ENCODE measurements at places on chromosomes 2 and 18.

DNA sequence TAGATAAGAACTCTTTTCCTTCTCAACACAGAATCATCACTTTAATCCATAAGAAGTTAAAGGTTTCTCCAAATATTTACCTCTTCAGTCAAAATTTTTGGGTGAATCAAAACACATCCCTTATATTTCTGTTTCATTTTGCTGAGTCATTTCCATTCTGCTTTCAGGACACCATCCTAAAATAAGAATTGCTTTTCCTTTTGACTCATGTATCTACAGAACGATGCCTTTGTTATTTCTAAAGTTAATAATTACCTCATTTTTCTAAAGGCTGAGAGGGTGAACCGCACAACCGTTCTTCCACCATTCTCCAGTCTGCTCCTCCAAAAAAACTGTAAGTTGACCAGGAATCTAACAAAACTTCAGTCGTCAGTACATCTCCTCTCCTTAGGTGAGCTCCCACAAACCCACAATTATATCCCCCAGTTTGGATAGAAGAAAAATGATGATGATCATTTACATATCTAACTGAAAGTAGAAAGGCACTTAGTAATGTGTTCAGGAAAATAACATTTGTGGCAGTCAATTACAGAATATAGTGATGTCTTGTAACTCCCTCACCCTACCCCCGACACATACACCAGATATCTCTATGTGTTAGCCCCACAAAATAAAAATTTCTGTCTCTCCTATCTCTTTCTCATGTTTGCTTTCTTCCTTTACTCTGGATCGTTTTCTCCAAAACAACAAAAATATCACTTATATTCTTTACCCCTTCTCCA lies 162.5 kb downstream of the RAD51AP2 start:
- no peak for DNase-seq

DNA sequence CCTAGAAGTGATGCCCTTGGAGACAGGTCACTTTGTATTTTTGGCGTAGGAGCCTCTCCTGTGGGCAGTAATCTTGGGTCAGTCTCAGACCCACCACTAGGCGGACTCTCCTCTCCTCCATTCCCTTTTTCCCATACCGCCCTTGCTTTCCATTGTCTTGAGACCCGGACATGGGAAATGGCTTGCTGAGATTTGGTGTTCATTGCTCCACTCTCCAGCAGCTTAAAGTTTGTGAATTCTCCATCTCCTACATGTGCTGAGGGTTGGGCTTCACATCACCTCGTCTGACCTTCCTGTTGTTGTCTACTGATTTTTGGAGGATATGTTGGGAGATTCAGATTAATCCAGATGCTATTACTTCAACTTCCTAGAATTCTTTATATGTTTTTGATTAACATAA lies 159.2 kb upstream of the RAB12 start:
- DNase-seq: no peak

DNA sequence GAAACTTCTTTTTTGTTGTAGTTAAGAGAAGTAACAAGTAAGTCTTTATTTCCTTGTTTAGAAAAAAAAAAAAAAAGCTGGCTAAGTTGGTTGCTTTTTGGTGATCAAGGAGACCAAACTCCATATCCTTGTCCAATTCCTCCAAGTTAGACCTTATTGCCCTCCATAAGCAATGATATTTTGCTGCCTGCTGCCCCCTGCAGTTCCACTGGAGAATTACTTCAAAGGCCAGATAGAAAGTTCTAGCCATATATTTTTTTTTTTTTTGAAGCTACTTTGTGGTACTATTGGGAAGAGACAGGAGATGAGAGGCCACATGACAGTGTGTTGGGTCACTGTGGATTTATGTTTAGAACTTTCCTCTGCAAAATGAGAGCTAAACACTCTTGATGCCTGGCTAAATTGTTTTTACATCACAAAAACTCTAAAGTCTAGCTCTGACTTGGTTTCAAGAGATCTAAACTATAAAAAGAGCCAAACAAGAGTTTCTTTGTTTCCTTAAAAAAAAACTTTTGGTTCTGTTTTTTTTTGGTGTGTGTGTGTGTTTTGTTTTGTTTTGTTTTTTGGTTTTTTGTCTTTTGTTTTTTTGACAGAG lies 80.7 kb upstream of the RASGRP3 start:
- no peak for DNase-seq

DNA sequence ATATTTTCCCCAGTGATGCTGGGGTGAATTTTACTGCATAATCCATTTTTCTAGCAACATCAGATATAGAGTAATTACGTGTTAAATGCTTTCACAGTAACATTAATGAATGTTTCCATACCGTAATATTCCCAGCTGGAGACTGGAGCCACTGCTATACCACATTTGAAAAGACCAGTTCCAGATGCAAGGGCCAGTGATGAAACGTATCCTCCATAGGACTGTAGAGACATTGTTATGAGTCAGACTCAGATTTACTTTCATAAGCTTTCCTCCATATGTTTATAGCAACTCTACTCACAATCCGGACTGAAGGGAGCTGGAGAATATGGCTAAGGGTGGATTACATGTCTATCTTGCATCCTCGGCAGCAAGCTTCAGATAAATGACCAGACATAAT lies 22.7 kb upstream of the GCG start:
- no peak for DNase-seq

GRCh38 chr2:152376968-152377367 lies 42.0 kb downstream of the FMNL2 start:
- DNase-seq: no peak

DNA sequence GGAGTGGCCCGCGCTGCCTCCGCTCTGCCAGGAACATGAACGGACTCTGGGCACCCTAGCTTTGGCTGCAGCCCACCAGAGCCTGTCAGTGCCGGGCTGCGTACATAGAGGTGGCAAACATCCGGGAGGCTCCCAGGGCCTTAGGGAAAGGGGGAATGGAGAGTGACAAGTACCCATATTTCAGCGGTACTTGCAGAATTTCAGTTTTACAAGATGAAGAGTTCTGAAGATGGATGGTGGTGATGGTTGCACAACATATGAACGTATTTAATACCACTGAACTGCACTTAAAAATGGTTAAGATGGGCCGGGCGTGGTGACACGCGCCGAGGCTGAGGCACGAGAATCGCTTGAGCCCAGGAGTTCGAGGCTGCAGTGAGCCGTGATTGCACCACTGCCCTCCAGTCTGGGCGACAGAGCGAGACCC lies 873 bp downstream of the MTHFD2 start:
- no peak for DNase-seq

GRCh38 chr18:23881778-23882177 lies 132.8 kb upstream of the TTC39C start:
- DNase-seq: peak; percentile 73

- DNase-seq: no peak
Observed at GRCh38 chr2:189960346-189960745, 102.2 kb downstream of the MSTN start.

DNA sequence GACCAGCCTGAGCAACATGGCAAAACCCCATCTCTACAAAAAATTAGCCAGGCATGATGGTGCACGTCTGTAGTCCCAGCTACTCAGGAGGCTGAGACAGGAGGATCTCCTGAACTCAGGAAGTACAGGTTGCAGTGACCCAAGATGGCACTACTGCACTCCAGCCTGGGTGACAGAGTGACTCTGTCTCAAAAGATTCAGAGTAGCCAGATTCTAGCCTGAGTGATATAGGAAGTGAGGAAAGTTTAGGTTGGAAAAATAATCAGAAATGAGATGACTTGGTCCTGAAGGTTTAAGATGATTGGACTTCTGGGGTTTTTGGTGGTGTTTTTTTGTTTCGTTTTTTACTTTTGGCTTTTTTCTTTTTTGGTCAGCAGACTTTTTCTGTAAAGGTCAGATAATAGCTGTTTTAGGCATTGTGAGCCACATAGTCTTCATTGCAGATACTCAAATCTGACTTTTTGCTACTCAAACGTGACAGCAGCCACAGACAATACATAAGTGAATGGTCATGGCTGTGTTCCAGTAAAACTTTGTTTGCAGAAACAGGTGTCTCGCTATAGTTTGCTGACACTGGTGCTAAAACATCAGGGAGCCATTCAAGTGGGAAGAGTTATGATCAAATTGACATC lies 104.1 kb upstream of the UBXN4 start:
- no peak for DNase-seq

DNA sequence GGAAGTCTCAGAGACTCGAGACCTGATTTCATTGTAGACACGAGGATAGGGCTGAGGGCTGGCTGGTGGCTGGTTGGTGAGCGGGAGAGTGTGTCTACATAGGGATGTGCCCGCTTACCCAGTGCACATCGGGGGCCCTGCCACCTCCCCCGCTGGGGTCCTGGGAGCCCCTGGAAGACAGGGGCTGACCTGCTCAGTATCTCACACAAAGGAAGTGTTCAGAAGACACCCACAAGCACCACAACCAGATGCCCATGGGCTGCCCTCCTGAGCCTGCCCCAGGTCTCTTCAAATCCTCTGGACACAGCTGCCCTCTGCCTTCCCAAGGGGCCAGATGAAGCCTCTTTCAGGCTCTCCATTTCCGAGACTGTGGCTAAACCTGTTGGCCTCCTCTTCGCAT lies 43.1 kb downstream of the MYCN start:
- no peak for DNase-seq

- no peak for DNase-seq
Observed at GRCh38 chr2:26979741-26980140, 9.3 kb downstream of the MAPRE3 start.

DNA sequence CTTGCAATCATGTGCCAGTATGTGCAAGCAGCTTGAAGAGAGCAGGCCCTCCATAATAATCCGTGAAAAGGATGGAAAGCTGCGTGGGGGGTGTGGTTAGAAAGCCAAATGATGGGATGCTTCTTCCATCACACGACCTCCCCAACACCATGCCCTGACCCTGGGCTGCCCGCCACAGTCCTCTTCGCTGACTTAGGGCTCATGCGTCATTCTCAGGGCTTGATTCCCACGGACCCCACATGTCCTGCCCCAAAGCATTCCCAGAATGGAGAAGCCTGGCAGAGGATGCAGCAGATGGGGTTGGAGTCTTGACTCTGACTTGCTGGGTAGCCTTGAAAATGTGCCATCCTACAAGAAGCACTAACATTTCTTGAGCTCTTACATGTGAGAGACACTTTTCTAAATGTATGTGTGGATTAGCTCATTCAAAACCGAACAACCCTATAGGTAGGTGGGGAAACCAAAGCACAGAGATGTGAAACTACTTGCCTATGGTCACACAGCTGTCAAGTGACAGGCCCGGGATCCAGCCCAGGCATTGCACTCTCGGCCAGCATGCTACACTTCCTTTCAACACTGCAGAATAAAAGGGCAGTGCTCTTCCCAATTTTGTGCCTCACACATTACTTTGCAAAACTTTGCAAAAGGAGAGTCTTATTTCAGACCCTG lies 3.7 kb downstream of the TNS1 start:
- DNase-seq: no peak

DNA sequence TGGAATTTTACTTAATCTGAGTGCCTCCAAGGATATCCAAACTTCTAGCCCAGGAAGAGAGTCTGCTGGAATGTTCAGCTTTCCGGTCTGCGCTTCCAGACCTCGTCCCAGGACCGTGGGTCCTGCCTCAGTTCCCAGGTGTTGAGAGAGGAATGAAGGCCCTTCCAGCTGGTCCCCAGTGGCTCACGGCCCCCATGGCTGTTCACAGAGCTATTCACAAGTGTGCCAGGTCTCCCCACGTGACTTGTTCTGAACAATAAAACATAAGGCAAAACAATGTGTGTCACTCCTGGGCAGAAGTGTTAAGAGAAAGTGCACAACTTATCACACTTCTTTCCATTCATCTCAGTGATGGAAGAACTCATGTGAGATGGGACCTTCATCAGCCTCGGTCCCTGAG lies 20.1 kb upstream of the TEX51 start:
- no peak for DNase-seq

GRCh38 chr18:50218432-50219197 lies 23.7 kb upstream of the MYO5B start:
- DNase-seq: peak; percentile 5

- peak; percentile 74 for DNase-seq
Observed at GRCh38 chr2:220165401-220165800, 538.0 kb downstream of the SLC4A3 start.

GRCh38 chr2:206379266-206379665 lies 64.1 kb upstream of the ADAM23 start:
- DNase-seq: no peak

DNA sequence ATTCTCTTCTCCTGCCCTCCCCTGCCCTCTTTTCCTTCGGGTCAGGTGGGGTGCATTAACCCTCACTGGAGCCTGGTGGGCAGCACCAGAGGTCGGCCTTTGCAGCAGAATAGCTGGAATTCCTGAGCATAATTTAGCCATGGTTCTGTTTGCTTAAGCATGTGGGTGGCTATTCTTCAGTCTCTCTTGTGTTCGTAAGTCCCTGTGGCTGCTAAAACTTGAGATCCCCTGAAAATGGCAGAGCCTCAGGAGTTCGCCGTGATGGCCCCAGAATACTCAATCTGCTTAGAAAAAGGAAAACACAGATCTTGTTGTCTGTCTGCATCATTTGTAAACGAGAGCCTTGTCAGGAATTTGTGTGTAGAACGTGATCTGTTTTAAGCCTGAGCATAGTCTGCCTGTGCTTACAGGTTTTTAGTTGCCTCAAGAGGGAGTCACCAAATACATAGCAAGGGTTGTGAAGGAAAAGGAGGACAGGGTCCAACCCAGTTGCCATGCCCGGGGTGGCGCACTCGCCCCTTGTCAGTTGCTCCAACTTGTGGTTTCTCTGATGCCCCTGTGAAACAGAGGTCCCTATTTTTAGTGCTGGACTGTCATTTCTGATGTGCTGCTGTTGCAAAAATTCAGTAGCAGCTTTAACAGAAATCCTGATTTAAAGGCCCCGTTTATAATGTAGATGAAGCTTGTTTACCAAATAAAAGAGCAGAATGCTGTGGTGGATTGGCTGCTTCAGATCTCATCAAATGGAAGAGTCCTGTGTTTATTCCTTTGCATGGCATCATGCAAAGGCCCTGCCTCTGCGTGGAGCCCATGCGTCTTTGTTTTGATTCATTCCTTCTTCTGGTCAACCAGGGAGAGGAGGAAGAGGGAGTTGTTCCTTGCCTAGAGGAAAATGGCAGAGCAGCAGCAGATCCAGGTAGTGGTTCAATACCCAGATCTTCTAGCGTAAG lies 74.8 kb downstream of the WDSUB1 start:
- no peak for DNase-seq

GRCh38 chr2:144998435-144998834 lies 478.5 kb upstream of the ZEB2 start:
- DNase-seq: no peak

- no peak for DNase-seq
Observed at GRCh38 chr2:65436824-65437221, 4.4 kb upstream of the SPRED2 start.

- DNase-seq: peak; percentile 19
Observed at GRCh38 chr2:134988994-134989605, 58.1 kb downstream of the MAP3K19 start.

DNA sequence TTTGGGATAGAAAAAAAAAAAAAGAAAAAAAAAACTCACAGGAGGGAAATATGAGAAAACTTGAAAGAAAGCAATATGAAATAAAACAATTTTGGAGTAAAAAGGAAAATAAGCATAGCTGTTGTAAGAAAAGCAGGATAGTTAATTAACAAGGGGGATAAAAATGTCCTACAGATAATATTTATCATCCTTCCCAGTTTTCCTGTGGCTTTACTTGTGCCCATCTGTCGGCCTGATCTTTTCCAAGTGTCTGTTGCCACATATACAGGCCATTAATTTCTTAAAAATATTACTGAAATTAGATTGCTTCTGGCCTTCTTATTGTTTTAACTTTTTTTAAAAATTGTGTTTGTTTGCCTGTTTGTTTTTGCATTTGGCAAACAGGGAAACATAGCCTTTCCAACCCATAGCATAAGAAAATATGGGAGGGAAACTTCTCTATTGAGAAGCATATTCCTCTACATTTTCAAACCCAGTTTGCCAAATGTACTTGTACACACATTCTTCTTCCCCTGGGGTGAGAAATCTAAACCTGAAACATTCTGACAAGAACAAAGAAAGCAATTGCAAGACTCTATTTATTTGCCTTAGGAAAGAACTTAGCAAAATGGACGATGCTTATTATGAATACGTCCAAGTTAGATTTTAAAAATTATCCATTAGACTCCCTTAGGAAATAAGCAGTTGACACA lies 272.3 kb downstream of the CDH20 start:
- no peak for DNase-seq

Data from NCI-H1105 (cell line).